ENCODE measurements at places on chromosomes 6 and 20.
A peak's percentile ranks its signal among the peaks of the same experiment; 100 is the strongest.

DNA sequence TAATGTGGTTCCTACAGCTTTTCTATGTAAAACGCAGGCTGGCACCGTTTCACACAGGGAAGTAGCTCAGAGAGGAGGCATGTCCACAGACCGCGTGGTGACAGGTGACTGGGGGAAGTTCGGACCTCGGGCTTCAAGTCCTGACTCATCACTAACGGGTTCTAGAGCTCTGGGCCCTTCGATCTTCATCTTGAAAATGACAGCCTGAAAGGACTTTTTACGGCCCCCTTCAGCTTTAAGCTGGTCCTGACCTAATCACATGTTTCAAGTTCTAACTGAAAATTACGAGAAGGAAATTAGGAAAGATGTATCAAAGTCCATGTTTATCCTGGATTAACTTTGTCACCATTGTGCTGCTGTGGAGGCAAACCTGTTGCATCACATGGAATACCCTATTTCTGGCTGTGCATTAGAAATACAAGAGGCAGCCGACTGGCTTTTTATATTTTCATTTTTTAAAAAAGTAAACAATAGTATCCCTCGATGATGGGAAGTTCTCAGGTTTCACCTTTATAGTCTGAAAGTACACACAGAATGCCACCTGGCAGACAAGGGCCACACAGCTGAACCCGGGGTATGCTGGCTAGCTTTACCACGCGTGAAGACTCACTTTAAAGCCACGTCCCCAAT lies 2.0 kb downstream of the MAN1A1 start:
- DNase-seq: no peak

DNA sequence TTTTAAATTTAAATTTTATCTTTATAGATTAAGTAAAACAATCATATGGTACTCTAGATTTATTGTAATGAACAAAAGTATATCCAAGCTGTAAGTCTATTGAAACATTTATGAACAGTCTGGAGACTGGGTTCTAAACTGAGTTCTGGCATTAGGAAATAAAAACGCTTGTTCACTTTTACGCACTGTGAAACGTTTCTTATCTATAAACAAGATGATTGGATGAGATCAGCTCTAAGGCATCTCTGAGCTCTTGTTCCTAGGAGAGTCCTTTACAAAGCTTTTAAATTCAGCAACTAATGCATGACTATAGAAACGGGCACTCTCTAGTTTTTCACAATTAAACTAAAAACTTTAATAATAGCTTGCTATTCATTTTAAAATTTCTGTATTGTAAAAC lies 6.8 kb downstream of the HUS1B start:
- DNase-seq: no peak

- DNase-seq: no peak
These were observed 659 bp downstream of the TAF4 start for GRCh38 chr20:62064770-62065673.

DNA sequence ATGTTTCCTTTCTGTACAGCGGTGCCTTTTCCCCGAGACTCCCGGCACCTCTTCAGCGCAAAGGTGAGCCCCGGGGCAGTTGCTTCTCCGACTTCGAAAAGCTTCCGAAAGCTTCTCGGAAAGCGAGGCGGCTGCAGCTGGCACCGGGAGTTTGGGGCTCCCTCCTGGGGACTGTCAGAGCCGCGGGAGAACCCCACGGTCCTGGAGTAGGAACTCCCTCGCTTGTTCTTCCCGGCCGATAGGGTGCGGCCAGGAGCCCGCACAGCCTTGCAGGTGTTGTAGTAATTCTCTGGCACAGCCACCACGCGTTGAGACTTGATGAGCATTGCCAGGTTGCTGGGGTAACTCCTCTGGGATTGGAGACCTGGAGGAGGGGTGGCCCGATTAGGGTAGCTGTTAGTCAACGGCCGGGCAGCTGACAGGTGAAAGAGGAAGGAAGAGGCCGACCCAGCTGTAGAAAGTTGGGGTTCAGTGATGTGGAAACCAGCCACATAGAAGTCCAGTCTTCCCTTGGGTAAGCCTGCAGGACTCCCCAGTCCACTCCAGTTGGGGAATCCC lies 721 bp downstream of the KDM1B start:
- DNase-seq: no peak

DNA sequence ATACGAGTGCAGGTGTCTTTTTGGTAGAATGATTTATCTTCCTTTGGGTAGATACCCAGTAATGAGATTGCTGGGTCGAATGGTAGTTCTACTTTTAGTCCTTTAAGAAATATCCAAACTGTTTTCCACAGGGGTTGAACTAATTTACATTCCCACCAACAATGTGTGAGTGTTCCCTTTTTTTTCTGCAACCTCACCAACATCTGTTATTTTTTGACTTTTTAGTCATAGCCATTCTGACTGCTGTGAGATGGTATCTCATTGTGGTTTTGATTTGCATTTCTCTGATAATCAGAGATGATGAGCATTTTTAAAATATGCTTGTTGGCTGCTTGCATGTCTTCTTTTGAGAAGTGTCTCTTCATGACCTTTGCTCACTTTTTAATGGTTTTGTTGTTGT lies 1.9 kb upstream of the ZNF831 start:
- DNase-seq: no peak

DNA sequence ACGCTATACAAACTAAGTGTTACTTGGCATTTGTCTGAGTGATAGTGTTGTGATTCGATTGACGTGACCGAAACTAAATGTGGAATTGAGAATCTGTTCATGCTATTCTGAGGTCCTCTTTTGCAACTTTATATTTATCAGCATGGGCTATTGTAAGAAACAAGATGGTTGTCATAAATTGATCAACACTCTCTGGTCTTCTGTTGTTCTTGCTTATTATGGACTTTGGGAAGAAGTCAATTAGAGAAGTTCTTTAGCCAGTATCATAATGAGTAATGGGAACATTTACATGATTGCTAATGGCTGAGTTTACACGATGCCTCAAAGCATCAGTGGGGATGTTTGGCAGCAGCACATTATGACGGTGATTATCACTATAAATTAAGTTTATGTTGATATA lies 195.0 kb downstream of the CD83 start:
- no peak for DNase-seq

DNA sequence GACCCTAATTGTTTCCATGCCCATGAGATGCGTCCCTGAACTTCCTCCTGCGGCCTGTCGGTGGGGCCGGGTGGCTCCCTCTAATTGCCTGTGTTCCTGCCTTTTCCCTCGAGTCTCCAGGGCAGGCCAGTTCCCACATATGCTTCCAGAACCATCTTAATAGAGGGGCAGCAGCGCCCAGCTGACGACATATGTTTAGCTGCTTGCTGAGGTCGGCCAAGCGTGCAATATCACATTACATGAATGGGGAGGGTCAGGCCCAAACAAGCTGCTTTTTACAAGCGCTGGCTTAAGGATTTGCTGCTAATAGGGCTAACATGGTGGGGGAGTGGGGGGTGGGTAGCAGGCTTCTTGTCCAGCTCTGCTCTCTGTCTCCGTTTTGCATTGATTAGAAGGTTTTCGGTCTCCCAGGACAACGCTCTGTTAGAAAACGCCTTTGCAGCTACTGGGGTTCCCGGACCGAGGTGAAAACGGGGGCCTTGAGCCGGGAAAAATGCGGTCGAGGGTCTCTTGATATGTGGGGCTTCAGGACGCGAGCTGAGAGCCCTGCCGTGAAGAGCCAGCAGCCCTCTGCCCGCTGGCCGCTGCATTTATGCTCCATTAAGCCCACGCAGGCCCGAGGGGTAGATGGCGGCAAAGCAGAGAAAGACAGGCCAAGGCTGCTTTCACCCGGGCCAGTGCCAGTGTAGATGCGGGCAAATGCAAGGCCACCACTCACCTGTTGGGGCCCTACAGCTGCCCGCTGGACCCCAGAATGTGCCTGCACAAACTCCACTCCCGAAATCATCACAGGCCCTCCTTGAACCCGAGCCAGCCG lies 308.5 kb downstream of the BMP7 start:
- no peak for DNase-seq

DNA sequence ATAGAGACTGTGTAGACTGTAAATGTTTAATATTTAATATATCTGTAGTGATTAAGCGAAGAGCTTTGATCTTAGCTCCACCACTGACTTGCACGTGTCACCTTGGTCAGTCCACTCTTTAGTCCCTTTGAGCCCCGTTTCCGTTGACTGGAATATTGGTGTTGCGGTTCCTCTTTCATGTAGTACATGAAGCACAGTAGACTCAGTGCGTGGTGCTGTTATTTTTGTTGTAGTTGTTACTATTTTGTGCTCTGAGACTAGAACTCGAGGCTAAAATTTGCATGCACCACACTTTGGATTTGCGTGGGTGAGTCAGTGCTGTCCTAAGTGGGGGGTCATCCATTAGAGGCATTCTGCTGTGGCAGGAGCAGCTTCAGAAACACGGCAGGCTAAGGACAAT lies 291.4 kb downstream of the QKI start:
- DNase-seq: no peak

DNA sequence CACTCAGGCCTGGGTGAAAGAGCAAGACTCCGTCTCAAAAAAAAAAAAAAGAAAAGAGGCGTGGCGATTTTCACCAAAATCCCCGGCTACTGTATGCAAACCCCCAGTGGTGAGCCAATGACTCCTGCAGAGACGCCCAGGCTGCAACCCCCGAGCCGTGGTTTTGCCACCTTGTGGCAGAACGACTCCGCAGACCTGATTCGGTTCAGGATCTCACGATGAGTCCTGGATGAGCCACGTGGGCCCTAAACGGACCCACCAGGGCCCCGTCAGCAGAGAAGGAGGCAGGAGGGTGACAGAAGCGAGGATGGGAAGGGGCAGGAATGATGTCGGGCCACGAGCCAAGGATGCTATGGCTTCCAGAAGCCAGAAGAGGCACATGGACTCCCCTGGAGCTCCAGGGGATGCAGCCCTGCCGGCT lies 42.5 kb downstream of the SLC2A4RG start:
- no peak for DNase-seq

GRCh38 chr20:48371211-48371610 lies 456.6 kb downstream of the PREX1 start:
- DNase-seq: no peak

GRCh38 chr6:22907085-22907484 lies 337.7 kb downstream of the HDGFL1 start:
- DNase-seq: no peak

GRCh38 chr6:17392978-17393891 lies at the start of gene CAP2:
Gene CAP2 (plus strand): TSS chr6:17393595. CDS start chr6:17421556, 27,961 bp downstream.
- peak; percentile 41 for DNase-seq

- DNase-seq: no peak
These were observed 98.4 kb downstream of the IPCEF1 start for GRCh38 chr6:154258064-154258757.

DNA sequence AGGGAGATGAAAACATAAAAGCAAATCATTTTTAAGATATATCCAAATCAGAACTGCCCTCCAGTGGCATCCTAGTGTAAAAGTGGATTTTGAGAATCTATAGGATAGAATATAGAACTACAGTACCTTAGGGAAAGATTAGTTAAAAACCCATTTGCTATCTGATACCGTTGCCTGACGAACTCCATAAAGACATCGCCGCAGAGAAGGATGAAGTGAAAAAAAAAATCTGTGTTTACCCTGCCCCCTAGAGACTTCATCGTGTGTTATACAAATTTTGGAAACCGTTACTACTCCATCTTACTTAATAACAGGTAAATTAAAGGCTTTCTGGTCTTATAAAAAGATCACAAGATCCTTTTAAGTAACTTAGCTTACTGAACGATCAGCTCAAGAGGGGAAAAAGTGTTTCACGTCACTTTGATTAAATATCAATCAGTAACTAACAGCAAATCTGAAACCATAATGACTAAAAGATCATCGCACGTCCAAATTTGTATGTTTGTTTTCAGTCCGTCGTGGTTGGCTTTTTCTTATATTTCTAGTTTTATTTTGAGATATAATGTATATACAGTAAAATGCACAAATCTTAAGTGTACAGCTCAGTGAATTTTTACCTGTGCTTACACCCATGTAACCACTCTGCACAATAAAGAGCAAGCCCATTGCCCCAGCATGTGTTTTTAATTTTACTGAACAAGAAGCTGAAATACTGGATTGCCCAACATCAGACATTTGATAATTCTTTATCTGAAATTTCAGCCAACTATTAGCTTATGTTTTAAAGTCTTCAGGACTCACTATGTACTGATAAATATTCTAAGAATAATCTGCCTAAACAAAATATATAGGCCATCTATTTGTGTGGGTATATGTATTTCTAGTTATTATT lies 881 bp upstream of the MCM3 start:
- DNase-seq: no peak

- no peak for DNase-seq
These were observed 16.1 kb upstream of the LMBRD1 start for GRCh38 chr6:69812746-69813427.

DNA sequence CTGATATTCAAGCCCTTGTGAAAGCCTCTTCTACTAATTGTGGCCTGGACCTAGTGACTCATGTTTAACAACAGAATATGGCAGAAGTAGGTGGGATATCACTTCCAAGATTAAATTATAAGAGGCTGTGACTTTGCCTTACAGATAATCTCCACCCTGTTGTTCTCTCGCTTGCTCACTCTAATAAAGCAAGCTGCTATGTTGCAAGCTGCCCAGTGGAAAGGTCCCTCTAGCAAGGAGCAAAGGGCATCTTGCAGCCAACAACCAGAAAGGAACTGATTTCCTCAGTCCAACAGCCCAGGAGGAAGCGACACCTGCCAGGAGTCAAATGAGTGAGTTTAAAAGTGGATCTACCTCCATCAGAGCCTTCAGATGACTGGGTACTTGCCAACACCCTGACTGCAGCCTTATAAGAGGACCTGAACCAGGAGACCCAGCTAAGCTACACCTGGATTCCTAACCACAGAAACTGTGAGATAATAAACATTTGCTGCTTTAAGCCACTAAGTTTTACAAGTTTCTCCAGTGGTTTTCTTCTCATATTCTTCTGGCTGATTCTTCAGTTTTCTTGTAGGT lies 112.6 kb downstream of the FRK start:
- DNase-seq: no peak

DNA sequence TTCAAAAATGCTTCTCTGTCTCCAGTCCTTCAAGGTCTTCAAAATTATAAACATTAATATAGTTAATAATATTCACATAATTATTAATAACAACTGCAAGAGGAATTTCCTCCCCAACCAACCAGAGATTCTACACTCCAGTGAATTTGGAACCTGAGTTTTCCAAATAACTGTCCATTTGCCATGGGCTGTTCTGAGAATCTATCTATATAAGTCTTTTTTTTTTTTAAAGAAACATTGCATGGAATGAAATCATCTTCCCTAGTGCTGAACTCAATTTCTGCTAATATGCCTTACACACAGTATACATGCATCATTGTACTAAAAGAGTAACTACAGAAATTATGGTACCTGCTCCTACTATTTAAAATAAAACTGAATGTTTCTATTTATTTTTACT lies 113.9 kb downstream of the SLC22A3 start:
- no peak for DNase-seq

- DNase-seq: no peak
These were observed 64.0 kb downstream of the MDGA1 start for GRCh38 chr6:37633581-37634237.

DNA sequence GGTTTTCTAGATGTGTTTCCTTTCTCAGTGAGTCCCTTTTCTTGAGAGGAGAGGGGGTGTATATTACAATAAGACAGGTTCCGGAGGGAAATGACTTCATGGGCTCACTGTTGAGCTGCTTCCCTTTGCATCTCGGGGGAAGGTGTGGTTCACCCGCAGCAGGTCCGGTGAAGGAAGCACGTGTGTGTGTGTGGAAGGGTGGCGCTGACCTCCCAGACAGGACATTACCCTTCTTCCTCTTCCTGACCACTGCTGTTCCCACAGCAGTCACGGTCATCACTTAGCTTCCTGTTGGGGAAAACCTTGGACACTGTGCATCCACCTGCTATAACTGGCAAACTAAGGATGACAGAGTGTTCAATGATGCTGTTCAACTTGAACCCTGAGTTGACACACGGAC lies 83.6 kb downstream of the PLEKHG1 start:
- no peak for DNase-seq

Data from amniotic stem cell (primary cell).